ENCODE measurements at places on chromosomes 13 and 19.

GRCh38 chr13:105363261-105364190 is 1171.9 kb downstream of the EFNB2 start:
- peak; percentile 33 for DNase-seq

DNA sequence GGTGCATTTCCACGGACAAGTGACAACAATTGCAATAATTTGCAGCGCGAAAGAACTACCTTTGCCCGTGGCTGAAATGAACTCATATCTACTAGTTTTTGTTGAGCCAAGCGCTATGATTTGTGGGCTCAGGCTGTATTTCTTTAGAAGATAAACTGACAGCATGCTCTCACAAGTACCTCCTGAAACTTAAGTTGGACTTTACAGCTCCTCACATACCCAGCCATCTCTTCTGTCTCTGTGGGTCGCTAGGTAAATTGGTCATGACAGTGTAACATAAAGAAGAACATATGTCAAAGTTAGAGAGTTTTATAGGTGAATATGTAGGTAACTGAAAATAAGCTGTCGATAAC is 839 bp downstream of the COG6 start:
- DNase-seq: no peak

GRCh38 chr19:918481-919198 is 1.5 kb downstream of the KISS1R start:
- DNase-seq: no peak

- no peak for DNase-seq
Observed at GRCh38 chr13:94205896-94206295, 273.6 kb downstream of the DCT start.

DNA sequence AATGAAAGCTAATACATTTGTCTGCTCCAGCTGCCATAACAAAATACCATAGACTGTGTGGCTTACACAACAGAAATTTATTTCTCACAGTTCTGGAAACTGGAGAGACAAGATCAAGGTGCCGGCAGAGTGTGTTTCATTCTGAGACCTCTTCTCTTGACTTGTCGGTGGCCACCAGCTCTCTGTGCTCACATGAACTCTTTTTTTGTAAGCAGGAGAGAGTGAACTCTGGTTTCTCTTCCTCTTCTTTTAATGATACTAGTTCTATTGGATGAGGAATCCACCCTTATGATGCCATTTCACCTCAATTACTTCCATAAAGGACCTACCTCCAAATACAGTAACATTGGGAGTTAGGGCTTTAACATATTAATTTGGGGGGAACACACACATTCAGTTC is 11.7 kb downstream of the KCTD12 start:
- no peak for DNase-seq

GRCh38 chr13:93736909-93737308 is 510.3 kb downstream of the GPC6 start:
- DNase-seq: no peak

GRCh38 chr13:109881961-109882558 is 95.7 kb upstream of the IRS2 start:
- DNase-seq: no peak

GRCh38 chr19:47186446-47187334 is 44.3 kb downstream of the BBC3 start:
- DNase-seq: no peak

GRCh38 chr13:27504128-27504867 is 53.9 kb upstream of the MTIF3 start:
- no peak for DNase-seq

DNA sequence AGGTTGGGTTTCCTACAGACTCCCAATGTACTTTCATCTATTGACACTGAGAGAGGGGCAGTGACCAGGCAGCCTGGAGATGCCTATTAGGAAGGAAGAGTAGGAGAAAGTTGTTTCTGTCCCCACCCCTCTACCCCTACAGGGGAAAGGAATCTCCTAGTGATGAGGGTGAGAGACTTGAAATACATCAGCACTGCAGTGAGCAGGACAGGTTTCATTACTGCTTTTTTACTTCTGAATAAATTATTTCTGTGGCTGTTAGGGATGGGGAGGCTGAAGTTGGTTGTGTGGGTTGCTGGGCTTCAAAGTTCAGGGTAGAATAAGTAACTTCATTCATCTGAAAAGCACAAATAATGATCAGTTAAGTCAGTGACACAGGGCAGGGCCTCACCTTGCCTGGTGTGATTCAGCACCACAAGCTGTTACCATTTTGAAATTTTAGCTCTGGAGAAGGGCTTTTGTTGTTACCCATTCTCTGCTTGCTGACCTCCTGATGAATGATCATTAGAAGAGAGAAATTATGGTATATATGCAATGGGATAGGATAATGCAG is 19.3 kb downstream of the CEACAM1 start:
- DNase-seq: no peak

- DNase-seq: no peak
Observed at GRCh38 chr19:9014803-9015202, 4.6 kb upstream of the MUC16 start.

DNA sequence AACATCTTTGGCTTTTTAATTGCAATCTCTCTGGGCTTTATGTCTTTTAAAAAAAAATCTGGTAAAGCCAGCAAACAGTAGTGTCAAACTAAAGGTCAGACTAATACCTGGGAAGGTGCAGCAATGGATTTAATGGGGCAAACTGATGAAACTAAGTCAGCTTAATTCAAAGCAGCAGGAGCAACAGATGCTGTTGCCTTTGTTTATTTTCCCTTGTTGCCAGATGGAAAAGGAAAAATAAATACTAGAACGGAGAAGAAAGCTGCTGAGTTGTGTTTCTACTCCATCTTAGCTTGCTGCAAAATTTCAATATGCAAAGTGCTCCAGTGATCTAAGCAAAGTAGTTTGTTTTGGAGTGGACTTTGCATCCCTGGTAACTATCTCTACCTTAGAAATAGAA is 1097.8 kb downstream of the PCDH17 start:
- no peak for DNase-seq

DNA sequence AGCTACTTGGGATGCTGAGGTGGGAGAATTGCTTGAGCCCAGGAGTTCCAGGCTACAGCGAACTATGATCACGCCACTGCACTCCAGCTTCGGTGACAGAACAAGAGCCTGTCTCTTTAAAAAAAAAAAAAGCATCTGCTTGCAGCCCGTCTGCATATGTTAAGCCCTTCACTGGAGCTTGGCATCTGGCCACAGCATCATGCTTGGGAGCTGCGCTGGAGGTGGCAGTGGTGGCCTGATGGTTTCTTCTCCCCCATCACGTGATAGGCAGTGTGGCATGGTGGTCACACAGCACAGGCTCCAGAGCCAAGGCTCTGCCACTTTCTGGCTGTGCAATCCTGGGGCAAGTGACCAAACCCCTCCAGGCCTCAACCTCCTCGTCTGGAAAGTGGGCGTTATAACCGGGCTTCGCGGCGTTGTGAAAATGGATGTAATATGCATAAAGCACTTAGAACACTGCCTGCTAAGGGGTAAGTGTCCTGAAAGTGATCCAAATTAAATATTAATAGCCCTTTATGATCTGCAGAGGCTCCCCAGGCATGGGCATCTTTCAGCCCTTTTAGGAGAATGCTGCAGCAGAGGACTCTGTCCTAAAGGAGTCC is 24.4 kb downstream of the MARK4 start:
- peak; percentile 38 for DNase-seq

DNA sequence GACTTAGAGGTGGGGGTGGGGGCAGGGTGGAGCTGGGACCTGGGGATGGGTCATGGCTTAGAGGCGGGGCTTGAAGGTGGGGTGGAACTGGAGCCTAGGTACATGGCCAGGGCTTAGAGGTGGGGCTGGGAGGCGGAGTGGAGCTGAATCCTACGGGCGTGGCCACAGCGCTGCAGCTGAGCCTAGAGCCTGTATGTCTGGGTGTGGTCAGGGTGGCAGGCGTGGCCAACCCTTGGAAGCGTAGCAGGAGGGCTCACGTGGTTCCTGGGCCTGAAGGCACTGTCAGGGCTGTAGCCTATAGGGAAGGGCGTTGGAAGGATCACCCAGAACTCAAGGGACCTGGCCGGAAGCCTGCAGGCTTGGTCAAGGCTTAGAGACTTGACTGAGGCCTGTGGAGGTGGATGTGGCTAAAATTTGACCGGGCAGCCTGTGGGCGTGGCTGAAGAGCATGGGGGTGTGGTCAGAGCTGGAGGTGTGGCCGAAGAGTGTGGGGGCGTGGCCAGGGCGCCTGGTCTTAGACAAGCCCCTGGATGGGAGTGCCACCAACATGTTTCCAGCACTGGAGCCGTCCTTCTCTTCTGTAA is 24.3 kb downstream of the COLGALT1 start:
- peak; percentile 30 for DNase-seq
